Left kidney (tissue), 8 donors: ENCODE measurements at places on chromosomes 7 and 10.

DNA sequence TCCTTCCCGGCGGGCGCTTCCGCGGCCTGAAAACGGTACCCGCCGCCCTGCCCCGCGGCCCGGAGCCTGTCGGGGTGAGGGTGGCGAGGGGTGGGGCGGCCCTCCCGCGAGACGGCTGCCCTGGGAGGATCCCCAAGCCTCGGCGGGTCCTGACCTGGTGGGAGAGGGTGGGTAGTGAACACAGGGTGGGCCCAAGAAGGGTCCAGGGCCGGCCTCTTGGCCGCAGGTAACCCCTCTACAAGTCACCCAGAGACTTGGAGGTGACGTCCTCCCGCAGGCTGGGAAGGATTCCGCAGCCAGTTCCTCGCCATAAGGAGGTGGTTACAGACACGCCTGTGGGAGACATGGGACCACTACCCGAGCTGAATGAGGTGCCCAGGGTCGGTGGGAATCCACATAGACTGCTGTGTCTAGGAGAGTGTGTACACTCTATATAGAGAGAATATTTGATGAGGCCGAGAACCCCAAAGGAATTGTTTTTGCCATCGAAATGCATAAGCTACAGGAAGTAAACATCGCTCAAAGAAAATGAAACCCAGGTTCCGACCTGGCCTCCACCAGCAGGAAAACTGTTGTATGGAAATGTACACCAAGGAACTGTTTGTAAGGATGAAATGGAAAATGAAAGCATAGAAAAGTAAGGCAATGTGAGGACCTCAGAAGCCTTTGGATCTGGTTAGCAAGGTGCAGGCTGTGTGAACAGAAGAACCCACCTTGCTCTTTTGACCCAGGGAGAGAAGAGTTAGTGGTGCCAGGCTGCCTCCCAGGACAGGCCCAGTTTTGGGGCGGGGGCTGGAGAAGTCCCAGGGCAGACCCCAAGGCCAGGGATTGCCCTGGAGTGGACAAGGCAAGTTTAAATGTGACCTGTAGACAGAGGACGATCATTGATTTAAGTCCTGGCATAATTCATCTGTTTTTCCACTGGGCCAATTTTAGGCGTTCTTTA lies 659 bp downstream of the OPTN start:
- DNase-seq, result peak; percentile 10

- no peak for DNase-seq
Measured at GRCh38 chr10:14761372-14761771, 13.3 kb downstream of the FAM107B start.

DNA sequence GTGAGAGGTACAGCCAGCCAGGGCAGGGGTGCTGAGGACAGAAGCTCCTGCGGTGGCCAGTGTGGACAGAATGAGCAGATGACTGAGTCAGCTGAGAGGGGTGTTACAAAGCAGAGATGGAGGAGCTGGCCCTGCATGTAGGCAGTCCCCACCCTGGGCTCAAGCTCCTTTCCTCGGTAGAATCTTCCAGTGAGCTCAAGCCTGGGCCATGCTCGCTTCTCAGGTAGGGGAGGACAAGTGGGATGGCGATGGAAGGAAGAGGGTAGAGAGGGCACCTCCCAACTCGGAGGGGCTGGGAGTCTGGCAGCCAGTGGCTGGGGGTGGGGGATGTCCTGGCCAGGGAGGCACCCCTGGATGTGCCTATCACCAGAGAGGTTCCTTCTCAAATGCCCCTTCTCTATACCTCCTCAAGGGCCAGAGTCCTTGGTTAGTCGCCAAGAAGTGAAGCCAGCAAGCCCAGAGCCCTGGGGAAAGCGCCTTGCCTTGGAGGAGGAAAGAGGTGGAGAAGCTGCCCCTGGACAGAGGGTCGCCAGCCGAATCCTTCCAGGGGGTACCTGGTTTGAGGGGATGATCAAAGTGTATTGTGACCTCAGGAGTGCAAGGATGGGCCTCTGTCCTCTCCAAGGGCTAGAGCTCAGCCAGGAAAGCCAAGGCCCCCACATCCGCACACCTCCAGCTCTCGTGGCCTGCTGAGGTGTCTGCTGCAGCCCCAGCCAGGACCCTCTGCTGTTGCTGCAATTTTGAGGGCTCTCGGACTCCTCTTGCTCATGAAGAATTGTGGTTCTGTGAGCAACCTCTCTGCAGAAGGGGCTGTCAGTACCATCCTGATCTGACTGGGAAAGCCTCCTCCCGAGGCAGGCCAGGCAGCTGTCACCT lies 88.6 kb upstream of the MACROH2A2 start:
- no peak for DNase-seq

- DNase-seq, result no peak
Measured at GRCh38 chr7:24700521-24701260, 56.6 kb downstream of the GSDME start.

DNA sequence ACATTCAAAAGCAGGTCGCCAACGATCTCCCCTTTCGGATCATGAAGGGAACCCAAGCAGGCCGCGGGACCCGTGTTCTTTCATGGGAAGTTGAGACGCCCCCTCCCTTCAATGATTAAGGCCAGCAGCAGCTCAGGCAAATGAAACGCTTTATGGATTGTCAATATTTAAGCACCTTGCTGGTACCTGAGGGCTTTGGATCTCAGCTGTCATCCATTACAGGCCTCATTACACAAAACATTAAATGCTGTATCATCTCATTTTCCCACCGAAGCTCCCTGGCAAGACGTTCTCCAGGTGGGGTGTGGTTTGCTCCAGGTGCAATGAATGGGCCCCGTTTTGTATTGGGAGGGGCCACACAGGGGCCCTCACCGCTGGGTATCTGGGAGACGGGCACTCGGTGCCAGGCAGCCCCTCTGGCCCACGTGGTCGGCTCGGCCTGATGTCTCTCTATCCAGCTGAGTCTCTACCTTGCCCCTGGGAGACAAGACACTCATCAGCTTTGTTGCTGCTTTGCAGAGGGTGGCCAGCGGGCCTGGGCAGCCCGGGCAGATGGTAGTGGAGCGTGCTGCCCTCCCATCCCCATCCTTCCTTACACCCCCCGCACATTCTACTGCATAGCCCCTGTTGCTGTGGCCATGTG lies 456.1 kb upstream of the FOXK1 start:
- no peak for DNase-seq

DNA sequence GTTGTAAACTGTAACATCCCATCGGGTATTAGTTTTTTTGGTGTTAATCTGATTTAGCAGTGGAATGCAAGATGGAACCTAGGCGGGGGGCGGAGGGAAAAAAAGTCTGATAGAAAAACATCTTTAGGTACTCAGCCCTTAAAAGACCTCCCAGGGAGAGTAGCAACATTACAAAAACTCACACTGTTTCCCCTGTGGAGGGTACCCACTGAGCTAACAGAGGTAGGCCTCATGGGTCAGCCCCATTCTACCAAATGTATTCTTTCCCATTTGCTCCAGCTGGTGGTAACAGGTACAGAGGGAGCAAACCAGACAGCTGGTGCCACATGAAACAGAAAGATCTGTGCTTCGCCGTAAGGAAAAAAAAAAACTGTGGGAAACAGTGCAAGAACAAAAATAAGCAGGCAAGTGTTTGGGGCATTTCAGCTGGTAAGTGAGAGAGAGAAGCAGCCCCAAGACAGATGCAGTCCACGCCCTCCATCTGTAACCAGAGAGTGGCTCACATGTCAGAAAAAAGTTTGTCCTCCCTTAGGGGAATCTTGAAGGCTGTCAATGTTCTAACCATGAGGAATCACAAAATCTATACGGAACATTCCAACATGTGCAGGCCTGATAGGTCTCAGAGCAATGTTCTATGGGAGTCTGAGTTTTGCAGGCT lies 65.3 kb downstream of the HOXA1 start:
- no peak for DNase-seq

- DNase-seq, result no peak
Measured at GRCh38 chr7:43577485-43577951, 5.4 kb upstream of the STK17A start.

DNA sequence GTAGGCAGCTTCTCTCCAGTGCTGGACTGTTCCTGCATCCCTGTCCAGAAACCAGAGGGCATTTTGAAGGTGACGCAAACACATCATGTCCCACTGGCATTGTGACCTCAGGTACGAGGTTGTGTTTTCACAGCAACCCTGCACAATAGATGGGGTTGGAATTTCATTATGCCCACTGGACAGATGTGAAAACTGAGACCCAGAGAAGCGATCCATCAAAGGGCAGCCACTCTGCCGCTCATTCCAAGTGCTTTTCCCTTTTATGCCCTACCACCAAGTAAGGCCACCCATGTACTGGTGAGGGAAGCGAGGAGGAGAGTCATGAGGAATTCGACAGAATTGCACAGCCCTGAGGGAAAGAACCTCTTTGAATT lies 63.3 kb downstream of the CALML3 start:
- no peak for DNase-seq

GRCh38 chr10:118701529-118702323 lies 53.0 kb downstream of the CACUL1 start:
- no peak for DNase-seq

GRCh38 chr7:32378988-32379387 lies 111.2 kb downstream of the LSM5 start:
- no peak for DNase-seq

DNA sequence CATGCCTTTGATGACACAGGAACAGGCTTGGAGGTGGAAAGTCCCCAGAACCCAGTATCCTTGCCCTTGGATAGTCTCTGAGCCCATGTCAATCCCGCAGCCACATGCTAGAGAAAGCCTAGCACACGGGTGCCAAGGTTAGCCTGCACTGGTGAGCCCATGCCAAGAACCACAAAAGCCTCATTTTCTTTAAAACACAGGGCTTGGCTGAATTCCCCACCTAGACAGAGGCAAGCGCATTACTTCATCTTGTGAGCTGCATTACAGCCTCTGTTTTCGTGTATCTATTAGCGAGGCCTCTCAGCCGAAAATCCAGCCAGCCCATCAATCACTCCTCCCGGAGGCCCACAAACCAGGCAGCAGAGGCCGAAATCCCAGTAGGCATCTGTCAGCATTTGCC lies 314.9 kb upstream of the AUTS2 start:
- DNase-seq, result no peak

DNA sequence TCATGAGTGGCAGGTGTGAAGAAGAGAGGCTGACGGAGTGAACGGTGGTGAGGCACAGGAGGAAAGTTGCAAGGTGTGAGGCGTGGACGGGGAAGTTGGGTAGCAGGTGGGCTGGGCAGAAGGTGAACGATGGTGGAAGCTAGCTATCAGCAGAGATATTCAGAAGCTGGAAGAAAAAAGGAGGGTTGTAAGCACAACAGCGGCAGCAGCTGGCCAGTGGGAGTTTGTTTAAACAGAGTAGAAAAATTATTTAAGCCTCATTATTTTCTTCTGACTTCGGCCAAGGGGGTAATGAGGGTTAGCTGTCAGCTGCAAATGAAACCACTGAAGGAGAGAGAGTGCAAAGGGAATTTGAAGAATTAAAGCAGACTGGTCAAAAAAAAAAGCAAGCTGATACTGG lies 62.1 kb upstream of the PRKAR2B start:
- peak; percentile 46 for DNase-seq

GRCh38 chr7:136925556-136925955 lies 57.1 kb downstream of the CHRM2 start:
- DNase-seq, result no peak

DNA sequence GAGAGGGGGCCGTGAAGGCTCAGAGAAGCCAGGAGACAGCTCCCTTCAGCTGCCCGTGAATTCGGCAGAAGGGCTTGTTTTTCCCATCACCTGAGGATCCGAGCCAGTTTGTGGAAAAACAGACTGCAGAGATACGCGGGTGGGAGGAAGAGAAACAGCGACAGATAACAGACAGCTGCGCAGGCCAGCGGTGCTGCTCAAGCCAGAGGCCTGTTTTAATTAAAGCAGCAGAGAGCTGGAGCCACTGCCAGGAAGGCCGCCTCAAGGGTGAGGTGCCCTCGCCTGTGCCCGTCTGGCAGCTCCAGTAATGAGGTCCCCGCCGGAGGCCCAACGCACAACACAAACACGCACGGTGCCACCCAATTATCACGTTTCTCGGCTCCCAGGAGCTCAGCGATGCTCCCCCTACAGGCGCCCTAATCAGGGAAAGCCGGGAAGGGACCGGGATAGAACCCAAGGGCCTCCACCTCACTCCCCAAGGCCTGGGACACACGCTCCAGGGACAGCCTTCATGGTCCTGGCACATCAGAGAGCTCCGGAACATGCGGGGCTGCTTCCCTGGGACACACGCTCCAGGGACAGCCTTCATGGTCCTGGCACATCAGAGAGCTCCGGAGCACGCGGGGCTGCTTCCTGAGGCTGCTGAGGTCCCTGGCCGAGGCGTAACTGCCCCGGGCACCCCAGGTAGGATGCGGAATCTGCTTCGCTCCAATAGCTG lies 60.6 kb upstream of the DNAAF5 start:
- no peak for DNase-seq

- no peak for DNase-seq
Measured at GRCh38 chr7:29013082-29013695, 55.1 kb upstream of the TRIL start.

- DNase-seq, result peak; percentile 34
Measured at GRCh38 chr10:62817121-62817765, 1.1 kb upstream of the EGR2 start.
